ENCODE measurements at places on chromosomes 3 and 15. TPM values are rescaled to one million over a fixed set of nuclear protein-coding genes. Genes with fewer than 3 reads are reported as not detected.

NANOGP8 gene
- 0.45 TPM for total RNA-seq

HHLA2 gene
- total RNA-seq: not detected

EPB42 gene
- 0.13 TPM for total RNA-seq

C2CD4A gene
- total RNA-seq: 0.50 TPM

LRRIQ4 gene
- not detected for total RNA-seq

ZNF148 gene
- 17.7 TPM for total RNA-seq

ROBO2 gene
- total RNA-seq: 0.20 TPM

STRIT1 gene
- total RNA-seq: not detected

SERPINI2 gene
- 0.15 TPM for total RNA-seq

YEATS2 gene
- total RNA-seq: 4.9 TPM

ALG1L2 gene
- 0.78 TPM for total RNA-seq

ACAP2 gene
- 13.2 TPM for total RNA-seq

IL17RC gene
- total RNA-seq: 52.2 TPM

ZSCAN29 gene
- 15.7 TPM for total RNA-seq

SLC22A14 gene
- total RNA-seq: not detected

DGKG gene
- 1.4 TPM for total RNA-seq

MEGF11 gene
- total RNA-seq: not detected

CYP11A1 gene
- 3.0 TPM for total RNA-seq

QTRT2 gene
- 6.6 TPM for total RNA-seq

CLDN1 gene
- 109 TPM for total RNA-seq

COL6A5 gene
- total RNA-seq: not detected

DNAH12 gene
- total RNA-seq: 0.20 TPM

FGD5 gene
- 4.2 TPM for total RNA-seq

PLIN1 gene
- 38.1 TPM for total RNA-seq

CHRNA3 gene
- not detected for total RNA-seq

RTP3 gene
- 28.6 TPM for total RNA-seq

TFRC gene
- total RNA-seq: 20.9 TPM

SLC12A1 gene
- total RNA-seq: not detected

TMC3 gene
- not detected for total RNA-seq

SHC4 gene
- total RNA-seq: 0.15 TPM

GABRR3 gene
- not detected for total RNA-seq

IMPG2 gene
- 0.03 TPM for total RNA-seq
